ENCODE measurements at places on chromosomes 12 and 14.
A peak's percentile ranks its signal among the peaks of the same experiment; 100 is the strongest.

- DNase-seq, result no peak
These were observed 270.0 kb downstream of the DACT1 start for GRCh38 chr14:58907803-58908202.

DNA sequence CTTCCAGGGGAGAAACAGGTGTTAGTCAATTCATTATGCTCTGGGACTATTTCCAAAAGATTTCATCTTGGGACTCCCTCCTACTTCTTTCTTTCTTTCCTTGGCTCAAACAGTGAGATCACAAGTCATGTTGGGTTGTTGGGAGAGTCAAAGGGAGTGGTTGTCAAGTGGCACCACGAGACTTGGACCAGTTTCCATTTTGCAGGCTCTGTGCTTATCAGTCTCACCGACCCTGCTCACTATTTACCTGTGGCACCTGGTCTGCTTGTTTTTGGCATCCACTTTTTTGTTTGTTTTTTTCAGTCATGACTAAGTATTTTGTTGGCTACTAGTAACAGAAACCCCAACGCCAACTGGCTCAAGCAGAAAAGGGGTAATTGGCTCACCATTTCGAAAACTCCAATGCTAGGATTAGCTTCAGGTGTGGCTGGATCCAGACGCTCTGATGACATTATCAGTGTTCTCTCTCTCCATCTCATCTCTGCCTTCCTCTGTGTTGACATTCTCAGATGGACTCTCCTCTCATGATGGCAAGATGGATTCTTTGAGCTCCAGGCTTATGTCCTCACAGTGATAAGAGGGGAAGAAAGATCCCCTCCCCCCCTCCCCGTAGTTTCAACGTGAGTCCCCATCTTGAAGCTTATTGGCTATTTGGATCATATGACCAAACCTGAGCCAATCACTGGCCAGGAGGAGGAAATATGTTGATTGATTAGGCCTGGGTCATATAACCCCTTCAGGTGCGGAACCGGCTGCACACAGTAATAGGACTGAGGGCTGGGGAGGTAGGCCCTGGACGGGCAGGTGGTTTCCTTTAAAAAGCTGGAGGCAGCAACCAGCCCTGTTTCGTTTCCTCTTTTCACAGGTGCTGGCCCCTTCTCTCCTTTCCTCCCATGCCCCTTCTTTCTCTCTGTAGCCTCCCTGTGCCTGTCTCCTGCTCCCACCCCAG lies 84.2 kb downstream of the AACS start:
- peak; percentile 69 for DNase-seq

DNA sequence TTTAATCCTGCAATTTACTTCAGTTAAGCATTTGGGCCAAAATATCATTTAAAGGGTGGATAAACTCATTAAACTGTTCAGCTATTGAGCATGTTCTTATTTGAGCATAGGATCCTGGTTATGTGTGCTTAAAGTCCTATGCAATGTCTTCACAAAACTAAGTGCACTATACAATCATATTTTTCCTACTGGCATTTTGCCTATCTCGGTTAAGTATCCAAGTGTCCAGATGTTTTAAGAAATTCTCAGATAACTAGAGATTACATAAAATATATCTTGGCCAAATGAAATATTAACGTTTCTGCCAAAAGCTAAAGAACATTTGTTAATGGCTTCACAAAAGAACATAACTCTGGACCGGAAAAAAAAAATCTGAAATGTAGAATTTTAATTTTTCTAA lies 250.8 kb upstream of the LRFN5 start:
- DNase-seq, result no peak

DNA sequence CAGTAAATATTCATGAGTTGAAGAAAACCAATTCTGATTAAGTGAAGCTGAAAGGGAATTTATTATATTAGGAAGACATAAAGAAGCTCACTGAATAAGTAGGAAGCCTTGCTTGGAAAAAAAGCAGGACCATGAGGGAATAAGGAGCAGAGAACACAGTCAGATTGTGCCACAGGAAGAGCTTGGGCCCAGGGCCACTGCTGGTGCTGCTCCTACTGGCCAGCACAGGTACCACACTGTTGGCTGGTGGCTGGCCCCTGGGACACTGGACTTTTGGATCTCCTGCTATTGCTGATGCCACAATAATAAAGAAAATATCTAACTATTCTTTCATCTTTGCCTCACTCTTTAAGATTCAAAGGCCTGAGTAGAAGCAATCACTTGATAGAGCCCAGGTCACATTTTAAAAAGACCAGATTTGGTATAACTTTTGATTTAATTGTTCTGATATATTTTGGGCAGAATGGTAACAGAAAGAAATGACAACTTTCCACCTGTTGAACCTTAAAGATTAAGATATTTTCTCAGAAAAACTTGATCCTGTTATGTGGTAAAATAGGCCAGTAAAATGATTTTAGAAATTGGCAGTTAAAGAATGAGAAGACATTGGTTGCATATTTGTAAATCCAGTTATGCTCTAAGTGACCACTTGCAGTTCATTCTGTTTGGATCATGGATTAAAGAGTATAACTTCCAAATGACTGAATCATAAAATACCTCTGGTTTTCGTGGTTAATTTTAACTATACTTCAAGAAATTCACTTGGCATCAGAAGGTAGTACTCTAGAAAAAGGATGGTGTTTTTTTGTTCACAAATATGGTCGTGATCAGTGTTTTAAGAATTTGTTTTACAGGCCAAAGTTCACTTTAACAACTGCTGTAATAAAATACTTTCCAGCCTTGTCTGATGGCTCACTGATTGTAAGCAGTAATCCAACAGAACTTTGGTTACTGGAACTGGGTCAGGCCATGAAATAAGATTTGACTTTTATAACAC lies 68.3 kb downstream of the DERA start:
- no peak for DNase-seq

- no peak for DNase-seq
These were observed 217.8 kb downstream of the KITLG start for GRCh38 chr12:88362439-88362838.

GRCh38 chr14:98140862-98141530 lies 1131.0 kb downstream of the BCL11B start:
- no peak for DNase-seq

GRCh38 chr12:116813271-116814041 lies 67.8 kb downstream of the HRK start:
- no peak for DNase-seq

GRCh38 chr12:105024928-105025327 lies 38.8 kb downstream of the NOPCHAP1 start:
- no peak for DNase-seq

- DNase-seq, result no peak
These were observed 460.2 kb downstream of the RAD51B start for GRCh38 chr14:68279777-68280233.

GRCh38 chr12:23204933-23205778 lies 580.2 kb downstream of the ETNK1 start:
- peak; percentile 20 for DNase-seq

GRCh38 chr12:86256163-86256562 lies at the start of gene MGAT4C:
MGAT4C (minus strand) TSS chr12:86256391.
- DNase-seq, result no peak

GRCh38 chr14:90700933-90701776 lies 115.1 kb downstream of the TTC7B start:
- DNase-seq, result no peak

Data from GM18507 (cell line).